ENCODE measurements at places on chromosomes 4 and X. TPM values are rescaled to one million over a fixed set of nuclear protein-coding genes. Genes with fewer than 3 reads are reported as not detected.

The SLC25A31 gene
- not detected for total RNA-seq

The LNX1 gene
- total RNA-seq = 0.03 TPM

The SCML2 gene
- total RNA-seq = 6.6 TPM

The SMAD1 gene
- total RNA-seq = 11.2 TPM

The HERC5 gene
- total RNA-seq = 3.6 TPM

The RPL10 gene
- total RNA-seq = 5,424 TPM

The SLC9B1 gene
- total RNA-seq = not detected

All from A549 treated with GW870086 at 1 μM for 4 hours (cell line).